ENCODE measurements at places on chromosomes 4 and X.

- DNase-seq = no peak
These were observed 257.0 kb downstream of the IDS start for GRCh38 chrX:149248073-149248625.

GRCh38 chr4:147955827-147956558, 224.1 kb downstream of the ARHGAP10 start:
- DNase-seq = no peak

DNA sequence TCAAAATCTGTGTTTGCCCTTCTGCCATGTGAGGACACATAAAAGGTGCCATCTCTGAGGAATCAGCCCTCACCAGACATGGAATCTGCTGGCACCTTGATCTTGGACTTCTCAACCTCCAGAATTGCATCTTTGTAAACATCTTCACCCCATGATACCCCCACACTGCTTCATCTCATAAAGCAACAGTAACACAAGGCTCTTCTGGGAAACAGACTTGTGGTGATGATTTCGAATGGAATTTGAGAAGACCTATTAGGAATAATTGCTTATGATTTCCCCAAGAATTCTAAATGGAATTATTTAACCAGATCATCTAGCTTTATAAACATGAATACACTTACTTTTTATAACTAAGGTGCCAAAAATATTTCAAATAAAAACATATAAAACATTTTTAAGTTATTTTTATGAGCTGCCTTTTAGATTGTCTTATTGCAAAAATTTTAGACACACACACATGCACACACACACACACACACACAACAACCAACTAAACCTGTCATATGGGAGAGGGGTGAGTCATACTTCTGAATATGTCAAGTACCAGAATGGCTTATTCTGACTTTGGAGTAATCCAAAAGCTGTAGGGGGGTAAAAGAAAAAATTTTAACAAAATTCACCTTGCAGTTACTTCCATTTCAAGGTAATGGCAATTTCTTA, 82.0 kb downstream of the USP46 start:
- DNase-seq = no peak

GRCh38 chrX:13520351-13520750, 49.0 kb upstream of the EGFL6 start:
- no peak for DNase-seq

GRCh38 chr4:139085141-139085540, 69.6 kb downstream of the NOCT start:
- DNase-seq = no peak

GRCh38 chr4:36243355-36244256, 708 bp downstream of the ARAP2 start:
- peak; percentile 93 for DNase-seq

DNA sequence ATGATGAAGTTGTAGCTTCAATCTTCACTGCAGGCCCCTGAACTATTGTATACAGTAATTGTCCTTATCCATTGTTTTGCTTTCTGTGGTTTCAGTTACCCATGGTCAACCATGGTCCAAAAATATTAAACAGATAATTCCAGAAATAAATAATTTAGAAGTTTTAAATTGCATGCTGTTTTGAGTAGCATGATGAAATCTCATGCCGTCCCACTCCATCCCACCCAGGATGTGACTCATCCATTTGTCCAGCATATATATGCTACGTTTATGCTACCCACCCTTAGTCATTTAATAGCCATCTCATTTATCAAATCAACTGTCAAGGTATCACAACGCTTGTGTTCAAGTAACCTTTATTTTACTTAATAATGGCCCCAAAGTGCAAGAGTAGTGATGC, 34.5 kb downstream of the IQCM start:
- no peak for DNase-seq

DNA sequence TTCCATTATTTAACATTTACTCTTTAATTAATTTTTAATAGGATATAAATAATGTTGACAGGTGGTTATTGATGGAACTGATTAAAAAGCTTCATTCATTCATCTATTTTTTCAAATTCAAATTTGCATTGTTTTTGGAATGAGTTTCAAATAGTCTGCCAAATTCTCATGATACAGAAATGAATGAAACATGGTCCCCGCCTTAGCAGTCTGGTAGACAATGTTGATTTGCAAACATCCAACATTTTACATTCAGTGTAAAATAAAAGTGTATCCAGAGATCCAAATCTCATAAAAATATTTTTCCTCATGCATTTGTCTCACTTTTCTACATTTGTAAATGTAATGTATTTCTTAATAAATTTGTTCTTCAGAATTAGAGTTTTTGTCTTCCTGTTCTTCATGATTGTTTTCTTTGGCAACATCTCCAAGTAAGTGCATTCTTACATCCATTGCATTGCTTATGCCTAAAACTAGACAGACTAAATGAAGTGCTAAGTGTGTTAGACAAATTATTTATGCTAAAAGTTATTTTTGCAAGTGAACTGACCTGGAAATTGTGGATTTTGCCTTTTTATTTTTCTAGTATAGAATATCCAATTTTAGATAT, 142.3 kb downstream of the PCDH18 start:
- no peak for DNase-seq

GRCh38 chr4:96326846-96327245, 487.0 kb downstream of the PDHA2 start:
- no peak for DNase-seq

DNA sequence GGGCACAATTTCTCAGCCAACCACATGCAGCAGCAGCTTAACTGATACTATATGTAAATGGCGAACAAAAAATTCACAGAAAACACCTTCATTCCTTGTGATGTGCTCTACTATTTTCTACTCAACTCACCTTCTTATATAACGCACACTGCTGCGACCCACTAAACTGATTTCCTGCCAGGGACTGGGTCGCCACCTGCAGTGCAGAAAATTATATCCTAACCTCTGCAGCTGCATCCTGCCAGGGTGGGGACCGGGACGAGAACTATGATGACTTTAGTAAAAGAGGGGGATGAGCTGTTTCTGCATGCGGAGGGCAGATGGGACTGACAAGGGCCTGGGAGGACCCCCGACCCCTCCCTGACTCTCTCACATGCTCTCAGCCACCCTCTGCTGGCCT, 27.4 kb downstream of the ABLIM2 start:
- no peak for DNase-seq

GRCh38 chr4:152634110-152634760, 45.6 kb downstream of the TMEM154 start:
- no peak for DNase-seq

DNA sequence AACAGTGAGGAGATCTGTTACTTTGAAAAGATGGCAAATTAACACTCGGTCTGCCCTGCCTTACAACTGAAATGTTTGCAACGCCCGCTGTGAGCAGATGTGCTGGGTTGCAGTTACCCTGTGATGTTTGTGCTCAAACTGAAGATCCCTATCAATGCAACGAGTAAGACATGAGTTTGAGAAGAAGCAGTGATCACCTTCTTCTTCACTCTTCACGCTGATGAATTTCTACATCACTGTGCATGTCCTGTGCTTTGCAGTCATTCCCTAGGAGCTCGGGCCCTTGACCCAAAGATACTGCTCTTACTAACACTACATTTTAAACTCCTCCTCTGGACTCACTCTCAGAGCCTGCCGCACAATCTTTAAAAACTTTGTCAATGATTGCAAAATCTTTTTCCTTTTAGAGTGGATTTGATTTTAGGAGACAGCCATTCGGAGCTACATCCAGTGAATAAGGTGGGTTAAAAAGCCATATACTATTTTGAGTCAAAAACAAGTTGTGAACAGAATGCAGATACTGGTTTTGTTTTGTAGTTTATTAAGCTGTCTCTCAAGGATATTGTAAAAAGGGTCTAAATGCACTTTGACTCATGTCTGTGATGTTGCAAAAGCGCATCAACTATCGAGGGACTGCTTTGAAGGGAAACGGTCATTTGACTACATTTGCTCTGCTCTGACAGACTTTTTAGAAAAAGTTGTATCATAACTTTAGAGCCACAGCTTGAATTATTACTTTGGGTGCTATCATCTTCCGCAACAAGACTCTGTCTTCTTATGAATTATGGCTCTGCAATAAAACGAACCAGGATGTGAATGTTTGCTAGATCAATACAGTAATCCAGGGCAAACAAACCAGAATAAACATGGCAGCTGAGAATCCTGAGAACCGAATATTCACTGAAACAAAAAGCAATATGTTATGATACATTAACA, 5.7 kb upstream of the RHOH start:
- DNase-seq = no peak

GRCh38 chr4:158821228-158821971, 52.6 kb downstream of the FNIP2 start:
- DNase-seq = peak; percentile 71

- no peak for DNase-seq
These were observed 45.8 kb downstream of the LDB2 start for GRCh38 chr4:16852644-16853043.

GRCh38 chr4:173990869-173991210, 292.6 kb downstream of the FBXO8 start:
- DNase-seq = no peak

- no peak for DNase-seq
These were observed 49.6 kb downstream of the MEPE start for GRCh38 chr4:87882321-87882720.

DNA sequence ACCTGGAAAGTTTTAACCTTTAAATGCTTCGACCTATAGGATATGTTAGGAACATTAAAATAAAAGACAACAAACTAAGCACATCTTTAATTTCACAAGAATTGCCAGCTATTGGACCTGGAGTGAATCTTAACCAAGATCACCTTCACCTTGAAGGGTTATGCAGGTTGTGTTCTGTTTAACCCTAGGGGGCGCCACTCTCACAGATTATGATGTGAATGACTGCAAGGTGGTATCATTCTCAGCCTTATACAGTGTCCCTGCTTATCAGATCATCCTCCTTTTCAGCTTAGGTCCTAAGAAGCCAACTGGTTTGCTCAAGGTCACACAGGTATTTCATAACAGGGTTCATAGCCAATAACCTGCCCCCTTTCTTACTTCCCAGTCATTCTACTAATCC, 23.5 kb downstream of the INTS6L start:
- DNase-seq = no peak

DNA sequence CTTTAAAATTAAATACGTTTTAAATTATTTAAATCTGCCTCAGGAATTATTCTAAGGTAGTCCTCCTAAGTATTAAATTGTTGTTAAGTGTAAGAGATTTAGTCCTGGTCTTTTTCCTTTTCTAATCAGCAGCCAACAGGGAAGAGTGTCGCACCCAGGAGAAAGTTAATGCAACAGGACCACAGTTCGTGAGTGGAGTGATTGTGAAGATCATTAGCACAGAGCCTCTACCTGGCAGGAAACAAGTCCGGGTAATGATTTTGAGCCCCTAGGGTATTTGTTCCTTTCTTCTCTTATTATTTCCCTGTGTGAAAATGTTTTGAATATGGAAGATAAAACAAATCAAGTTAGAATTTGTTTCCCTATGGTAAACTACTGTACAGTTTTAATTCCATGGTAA, 13.4 kb downstream of the LARP7 start:
- DNase-seq = no peak

DNA sequence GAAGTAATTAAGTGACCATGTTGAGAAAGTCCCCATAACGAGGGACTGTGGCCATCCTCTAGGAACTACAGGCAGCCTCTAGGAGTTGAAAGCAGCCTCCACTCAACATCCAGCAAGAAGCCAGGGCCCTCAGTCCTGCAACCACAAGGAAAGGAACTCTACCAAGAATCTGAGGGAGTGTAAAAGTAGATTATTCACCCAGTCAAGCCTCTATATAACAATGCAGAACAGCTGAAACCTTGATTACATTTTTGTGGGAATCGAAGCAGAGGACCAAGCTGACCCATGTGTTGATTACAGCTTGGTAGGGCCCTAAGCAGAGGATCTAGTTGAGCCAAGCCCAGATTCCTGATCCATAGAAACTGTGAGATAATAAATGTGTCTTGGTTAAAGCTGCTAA, 17.1 kb downstream of the RPS6KA6 start:
- DNase-seq = no peak

DNA sequence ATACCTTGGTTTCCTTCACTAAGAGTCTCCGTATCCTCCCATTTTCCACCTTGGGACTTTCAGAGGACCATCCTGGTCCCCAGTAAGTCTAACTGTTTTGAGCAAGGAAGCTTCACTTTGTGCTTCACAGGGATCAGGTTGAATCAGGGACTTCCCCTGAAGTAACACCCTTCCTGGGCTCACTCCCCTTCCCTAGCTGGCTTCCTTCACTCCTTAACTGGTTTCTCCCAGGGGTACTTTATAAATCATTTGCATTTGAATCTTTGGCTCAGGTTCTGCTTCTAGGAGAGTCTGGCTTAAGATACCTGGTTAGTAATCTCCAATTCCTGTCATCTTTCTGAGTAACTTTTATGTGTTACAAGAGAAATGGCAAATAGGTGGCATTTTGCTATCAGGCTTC, 24.5 kb upstream of the GRIA2 start:
- no peak for DNase-seq

DNA sequence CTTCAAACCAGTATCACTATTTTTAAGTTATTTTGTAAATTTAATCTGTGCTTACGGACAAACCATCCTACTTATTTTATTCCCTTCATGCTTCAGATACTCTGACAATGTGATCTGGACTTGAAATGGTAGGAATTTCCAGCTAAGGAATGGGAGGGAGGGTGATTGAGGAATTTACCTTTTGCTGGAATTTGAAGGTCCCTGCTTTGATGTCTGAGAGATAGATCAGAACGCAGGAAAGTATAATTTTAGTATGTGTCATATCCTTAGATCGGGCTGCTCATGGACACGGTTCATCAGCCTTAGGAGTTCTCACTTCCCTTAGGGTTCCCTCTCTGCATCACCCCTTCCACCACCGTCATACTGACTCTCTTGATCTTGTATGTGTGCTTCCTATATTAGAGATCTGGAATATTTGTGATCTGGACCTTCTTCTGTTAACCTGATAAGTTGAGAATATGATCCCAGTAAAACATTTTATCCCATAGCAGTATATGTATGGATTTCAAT, 16.8 kb downstream of the OCRL start:
- no peak for DNase-seq

DNA sequence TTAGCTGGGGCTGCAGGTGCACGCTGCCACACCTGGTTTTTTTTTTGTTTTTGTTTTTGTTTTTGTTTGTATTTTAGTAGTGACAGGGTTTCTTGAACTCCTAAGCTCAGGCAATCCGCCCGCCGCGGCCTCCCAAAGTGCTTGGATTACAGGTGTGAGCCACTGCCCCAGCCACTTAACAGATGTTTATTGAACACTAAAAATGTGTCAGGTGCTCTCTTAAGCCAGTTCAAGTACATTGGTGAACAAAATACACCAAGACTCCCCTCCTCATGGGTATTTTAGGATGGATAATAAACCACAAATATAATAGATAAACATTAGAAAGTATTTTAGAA, 69.9 kb downstream of the TRAPPC11 start:
- no peak for DNase-seq

- DNase-seq = no peak
These were observed 143.4 kb downstream of the PTCHD1 start for GRCh38 chrX:23478056-23478455.

DNA sequence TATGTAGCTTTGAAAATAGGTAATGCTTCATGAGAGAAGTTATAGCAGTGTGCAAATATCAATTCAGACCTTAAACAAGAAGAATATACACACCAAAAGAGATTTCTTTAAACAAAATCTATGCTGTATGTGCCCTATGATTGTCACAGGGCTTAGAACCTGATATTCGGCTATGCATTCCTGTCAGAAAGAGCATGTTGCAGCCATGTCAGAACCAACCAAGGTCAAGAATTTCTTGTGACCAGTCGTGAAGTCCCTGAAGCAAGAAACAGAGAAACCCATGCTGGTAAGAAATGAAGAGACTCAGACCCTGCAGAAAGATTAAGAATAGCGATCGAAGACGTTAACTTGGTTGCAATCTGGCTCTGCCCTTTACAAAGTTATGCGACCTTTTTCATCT, 210.3 kb upstream of the SPIN4 start:
- no peak for DNase-seq

All from inflammatory macrophage treated with lipopolysaccharide for 1 hour (primary cell).